ENCODE measurements at places on chromosomes 4 and X.

- no peak for DNase-seq
Observed at GRCh38 chr4:98566361-98567008, 91.9 kb downstream of the TSPAN5 start.

DNA sequence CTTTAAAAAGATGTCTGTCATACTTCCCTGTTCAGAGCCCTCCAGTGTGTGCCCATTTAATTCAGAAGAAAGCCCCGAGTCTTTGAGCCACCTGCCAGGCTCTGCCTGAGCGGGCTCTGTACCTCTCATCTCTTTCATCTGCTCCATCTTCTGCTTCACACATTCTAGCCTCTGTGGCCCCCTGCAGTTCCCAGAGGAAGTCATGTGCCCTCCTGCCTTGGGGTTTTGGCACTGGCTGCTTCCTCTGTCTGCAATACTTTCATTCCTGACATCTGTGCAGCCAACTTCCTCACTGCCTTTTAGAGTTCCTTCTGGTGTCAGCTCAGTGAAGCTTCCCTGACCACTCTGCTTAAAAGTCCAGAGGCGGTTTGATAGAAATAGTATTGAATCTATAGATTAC is 6.2 kb upstream of the STK32B start:
- no peak for DNase-seq

DNA sequence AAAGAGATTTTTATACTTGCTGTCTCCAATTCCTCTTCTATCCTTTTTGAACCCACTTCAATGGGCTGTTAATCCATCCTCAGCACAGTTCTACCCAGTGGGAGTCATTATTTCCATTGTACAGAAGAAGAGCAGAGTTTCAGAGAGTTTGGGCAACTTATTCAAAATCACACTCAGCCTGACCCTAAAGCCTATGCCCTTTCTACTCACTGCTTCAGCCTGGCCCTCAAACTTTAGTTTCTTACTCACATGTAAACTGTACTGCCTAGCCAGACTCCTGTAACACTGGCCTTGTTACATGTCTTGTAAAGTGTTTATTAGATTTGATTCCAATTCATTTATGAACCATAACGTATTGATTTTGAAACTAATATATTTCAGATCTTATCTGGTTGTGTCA is 25.1 kb upstream of the USO1 start:
- DNase-seq = no peak

DNA sequence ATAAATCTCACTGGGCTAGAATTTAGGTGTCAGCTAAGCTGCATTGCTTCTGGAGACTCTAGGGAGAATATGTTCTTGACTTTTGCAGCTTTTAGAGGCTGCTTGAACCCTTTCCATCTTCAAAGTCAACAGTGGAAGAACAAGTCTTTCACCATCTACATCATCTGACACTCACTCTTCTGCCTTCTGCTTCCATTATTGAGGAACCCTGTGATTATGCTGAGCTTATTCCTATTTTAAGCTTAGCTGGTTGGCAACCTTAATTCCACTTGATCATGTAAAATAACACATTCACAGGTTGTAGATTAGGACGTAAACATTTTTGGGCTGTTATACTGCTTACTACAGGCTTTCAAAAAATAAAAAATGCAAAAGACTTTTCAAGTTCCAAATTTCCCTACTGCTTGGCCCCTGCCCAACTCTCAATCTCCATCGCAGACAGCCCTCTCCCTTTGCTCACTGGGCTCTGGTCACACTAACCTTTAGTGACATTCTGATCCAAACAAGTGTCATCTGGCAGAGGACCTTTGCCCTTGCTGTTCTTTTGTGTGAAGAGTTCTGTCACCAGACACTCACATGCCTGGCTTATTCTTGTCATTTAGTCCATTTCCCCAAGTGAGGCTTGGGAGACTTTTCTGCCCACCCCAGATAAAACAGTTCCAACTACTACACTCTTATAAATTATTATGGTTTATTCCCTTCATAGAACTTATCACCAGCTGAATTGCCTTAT is 1056.0 kb downstream of the STIM2 start:
- no peak for DNase-seq

GRCh38 chrX:123756320-123756719 is 23.5 kb upstream of the THOC2 start:
- DNase-seq = no peak

DNA sequence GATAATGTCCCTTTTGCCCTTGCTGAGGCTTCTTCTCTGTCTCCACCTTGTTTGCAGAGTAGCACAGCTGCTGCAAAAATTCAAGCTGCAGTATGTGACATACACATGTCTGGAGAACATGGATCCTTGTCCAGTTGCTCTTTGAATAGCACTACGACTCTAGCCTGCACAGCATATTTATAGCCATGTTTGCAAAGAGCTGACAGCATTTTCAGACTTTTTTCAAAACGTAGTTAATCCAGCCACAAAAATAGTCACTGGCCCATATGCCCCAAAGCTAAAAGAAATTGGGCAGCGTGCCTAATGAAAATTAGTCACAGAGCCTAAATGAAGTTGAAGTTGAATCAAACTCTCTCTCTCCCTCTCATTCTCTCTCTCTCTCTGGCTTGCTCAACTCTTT is 17.5 kb downstream of the SLC16A2 start:
- DNase-seq = no peak

GRCh38 chrX:153781428-153782047 is 697 bp downstream of the SRPK3 start:
- no peak for DNase-seq

DNA sequence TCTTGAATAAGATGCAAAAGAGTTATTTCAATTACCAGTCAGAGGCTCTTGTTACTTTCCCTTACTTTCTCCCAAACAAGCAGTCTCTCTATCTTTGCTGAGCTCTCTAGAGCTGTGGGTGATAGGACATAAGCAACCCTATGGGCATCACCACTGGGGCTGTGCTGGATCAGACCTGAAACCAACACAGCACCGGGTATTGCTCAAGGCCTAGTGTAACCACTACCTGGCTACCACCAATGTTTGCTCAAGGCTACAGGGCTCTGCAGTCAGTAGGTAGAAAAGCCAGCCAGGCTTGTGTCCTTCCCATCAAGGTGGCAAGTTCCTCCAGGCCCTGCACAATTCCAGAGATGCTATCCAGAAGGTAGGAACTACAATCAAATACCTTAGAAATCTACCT is 35.3 kb upstream of the AGTR2 start:
- no peak for DNase-seq

Measured in stimulated activated naive B cell treated with anti-CD40 and anti-IgM and Interleukin-4, amounts not matched to agents 10 μg/mL and 1 μg/mL and 100 μg/mL, for 72 hours (primary cell).